ENCODE measurements at places on chromosomes 3 and 15.

DNA sequence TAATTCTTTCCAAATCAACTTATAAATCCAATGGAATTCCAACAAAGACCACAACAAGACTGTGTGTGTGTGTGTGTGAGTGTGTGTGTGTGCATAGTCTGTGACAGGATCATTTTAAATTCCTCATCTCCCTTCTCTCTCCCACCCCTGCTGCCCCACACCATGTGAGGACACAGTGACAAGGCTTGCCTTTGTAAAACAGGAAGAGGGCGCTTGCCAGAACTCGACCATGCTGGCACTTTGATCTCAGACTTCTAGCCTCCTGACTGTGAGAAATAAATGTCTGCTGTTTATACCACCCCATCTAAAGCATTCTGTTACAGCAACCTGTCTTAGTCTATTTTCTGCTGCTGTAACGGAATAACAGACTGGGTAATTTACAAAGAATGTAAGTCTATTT, 99.1 kb downstream of the NSMCE3 start:
- no peak for DNase-seq

DNA sequence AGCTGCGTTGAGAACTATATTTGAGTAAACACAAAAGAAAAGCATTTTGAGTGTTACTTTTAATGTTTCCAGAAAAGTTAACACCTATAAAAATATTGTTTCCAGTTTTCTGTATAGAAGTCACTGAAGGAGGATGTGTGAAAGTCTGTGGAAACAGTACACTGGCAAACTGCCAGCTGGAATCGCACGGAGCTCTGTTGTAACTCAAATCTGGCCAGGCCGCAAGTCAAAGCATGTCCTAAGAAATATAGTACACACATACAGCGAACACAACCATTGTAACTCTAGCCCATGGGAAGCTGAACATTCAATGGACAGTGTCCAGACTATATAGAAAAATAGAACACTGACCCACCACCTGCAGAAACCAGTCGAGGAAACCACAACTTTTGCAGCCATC, 657.2 kb downstream of the FHIT start:
- no peak for DNase-seq

- no peak for DNase-seq
Observed at GRCh38 chr3:169332310-169332709, 331.2 kb downstream of the MECOM start.

DNA sequence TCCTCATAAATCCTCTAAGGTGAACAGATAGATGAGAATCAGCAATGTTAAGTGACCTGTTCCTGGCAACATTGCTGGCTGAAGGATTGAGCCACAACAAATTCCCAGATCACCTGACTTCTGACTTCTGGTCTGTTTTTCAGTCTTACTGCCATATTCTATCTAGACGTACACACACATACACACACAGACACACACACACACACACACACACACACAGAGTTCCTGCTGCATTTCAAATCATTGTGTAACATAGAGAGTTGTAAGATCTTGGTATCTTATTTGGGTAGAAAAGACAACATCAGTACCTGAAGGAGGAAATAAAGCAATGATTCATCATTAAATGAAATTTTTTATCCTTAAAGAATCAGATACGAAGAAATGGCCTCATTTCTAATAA, 342.6 kb downstream of the MFSD1 start:
- DNase-seq, result no peak

GRCh38 chr3:4756057-4756775, 223.0 kb upstream of the BHLHE40 start:
- no peak for DNase-seq

- DNase-seq, result no peak
Observed at GRCh38 chr3:48222616-48223513, at the start of gene CAMP. TSS of gene CAMP (plus strand) at chr3:48223495. CDS start at chr3:48223512, 17 bp downstream.

GRCh38 chr3:83169473-83169872, 1408.0 kb upstream of the GBE1 start:
- no peak for DNase-seq

DNA sequence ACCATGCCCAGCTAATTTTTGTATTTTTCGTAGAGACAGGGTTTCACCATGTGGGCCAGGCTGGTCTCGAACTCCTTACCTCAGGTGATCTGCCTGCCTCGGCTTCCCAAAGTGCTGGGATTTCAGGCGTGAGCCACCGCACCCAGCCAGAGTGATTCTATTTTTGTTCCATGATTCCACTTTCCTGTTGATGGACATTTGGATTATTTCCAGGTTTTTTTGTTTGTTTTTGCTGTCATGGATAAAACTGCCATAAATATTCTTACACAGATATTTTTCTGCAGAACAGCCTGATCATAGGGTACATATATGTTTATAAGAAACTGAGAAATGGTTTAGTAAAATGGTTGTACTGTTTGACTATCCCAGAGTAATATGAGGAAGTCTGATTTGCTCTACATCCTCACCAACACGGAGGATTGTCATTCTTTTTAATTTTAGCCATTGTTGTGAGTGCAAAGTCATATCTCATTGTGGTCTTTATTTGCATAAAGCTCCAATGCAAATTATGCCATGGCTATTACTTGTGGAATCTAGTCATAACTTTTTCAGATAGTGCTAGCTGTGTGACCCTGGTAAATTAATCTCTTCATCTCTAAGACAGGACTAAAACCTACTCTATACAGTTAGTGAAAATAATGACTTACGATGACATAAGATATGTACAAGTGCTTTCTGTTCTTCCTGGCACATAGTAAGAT, 42.7 kb downstream of the MAP6D1 start:
- no peak for DNase-seq

DNA sequence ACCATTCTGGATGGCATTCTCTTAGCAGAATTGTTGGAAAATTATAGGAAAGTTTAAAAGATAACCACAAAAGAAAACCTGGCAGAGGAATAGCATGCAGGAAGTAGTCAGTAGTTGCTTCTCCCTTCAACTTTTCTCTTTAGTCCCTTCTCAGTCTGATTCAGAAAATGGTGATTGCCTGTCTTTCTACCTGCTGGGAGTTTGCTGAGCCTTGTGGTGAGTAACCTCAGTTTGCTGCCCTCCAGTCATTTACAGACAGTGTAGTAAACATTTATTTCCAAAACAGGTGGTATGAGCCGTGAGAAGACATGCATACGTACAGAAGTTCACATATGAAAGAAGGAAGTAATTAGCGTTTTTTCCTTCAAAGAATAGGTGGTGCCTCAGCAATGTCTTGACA, 224.7 kb upstream of the POU1F1 start:
- no peak for DNase-seq

DNA sequence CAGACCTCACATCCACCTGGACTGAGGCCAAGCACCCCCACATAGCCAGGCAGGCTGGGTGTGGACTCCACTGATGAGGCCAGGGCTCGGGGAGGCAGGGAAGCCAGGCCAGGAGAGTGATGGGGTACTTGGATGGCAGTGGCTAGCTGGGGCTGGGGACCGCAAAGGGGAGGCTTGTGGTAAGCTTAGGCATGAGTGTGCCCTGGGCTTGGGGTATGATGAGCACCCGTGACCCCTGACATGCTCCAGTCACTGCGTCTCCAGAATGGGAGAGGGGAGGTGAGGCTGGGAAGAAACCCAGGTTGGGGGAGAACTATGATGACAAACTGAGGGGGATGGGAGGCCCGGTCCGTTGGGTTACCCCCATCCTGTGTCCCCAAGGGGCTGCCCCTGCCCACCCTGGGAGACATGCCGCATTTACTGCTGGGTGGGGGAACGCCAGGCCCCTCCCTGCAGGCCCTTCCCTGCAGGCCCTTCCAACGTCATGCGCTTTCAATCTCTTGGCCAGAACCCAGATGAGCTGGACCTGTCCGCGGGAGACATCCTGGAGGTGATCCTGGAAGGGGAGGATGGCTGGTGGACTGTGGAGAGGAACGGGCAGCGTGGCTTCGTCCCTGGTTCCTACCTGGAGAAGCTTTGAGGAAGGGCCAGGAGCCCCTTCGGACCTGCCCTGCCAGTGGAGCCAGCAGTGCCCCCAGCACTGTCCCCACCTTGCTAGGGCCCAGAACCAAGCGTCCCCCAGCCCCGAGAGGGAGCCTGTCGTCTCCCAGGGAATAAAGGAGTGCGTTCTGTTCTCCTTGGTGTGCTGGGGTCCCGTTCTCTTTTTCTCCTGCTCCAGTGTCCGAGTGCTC, 34.1 kb downstream of the TSPAN3 start:
- DNase-seq, result no peak

DNA sequence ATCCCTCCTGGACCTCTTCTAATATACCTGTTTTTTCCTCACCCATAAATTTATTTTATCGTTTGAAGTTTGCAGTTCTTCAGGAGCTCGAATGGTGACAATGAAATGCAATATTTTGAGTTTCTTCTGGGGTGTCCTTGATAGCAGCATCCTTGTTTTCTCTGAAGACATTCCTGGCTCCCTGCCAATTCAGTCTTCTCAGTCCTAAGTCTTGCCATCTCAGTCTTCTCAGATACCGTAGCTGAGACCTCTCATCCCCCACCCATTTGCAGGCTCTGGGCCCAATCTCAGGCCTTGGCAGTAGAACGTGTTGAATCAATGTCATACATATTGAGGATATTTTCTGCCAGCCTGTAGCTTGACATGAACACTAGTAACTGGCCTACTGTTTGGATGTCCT, 140.9 kb downstream of the NECTIN3 start:
- no peak for DNase-seq

- DNase-seq, result no peak
Observed at GRCh38 chr3:127786353-127787070, 35.8 kb downstream of the MGLL start.

DNA sequence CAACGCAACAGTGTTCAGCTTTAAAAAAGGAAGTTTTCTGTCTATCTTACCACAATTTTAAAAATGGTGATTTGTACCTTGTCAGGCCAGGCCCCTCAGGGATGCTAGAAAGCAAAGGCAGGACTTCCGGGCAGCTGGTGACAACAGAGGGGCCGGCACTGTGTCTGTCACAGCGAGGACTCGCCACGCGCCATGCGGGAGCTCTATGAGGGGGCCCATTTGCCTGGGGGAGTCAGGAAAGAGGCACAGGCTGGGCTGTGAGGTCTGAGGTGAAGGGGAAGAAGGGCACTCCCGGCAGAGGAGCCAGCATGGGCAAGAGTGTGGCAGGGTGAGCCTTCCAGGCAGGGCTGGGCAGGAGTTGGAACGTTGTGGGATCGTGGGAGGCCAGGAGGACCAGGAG, 7.0 kb downstream of the IQSEC1 start:
- DNase-seq, result no peak

DNA sequence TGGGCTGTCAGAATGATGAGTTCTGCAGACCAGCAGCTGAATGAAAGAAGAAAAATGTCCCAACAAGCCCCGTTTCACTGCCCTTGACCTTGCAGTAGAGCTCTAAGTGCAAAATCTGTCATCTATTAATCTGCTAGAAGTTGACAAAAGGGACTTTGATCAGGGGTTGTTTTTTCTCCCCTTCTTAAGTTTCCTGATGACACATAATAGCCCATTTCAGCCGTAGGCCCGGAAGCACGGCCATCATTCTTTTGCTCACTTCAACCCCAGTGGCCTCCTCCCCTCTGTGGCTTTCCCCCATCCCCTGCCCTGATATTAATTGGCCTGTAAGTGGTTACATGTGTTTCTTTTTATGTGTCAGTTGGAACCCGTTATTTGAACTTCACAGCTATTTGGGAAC, 298.9 kb downstream of the RPLP1 start:
- DNase-seq, result no peak

DNA sequence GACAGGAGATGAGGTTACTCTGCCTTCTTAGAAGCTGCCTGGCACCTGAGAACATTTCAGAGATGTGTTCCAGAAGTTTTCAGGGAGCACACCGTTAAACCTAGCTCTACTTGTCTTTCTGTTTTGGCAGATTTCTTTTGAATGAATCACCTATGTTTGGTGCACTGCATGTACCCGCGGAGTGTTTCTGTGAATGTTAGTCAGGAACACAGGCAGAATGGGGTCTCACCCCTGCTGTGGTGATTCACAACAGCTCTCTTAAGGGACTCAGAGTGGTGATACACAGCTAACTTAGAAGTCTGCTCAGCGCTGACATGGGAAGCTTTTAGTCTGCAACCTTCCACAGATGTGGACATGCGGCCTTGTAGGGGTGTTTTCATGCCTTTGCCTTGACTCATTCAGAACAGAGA, 24.0 kb downstream of the TSEN2 start:
- DNase-seq, result no peak

GRCh38 chr15:38873158-38873557, 308.5 kb upstream of the RASGRP1 start:
- DNase-seq, result no peak

- DNase-seq, result no peak
Observed at GRCh38 chr3:102092617-102093466, 243.5 kb downstream of the NFKBIZ start.

GRCh38 chr3:136749091-136749490, 3.1 kb downstream of the STAG1 start:
- DNase-seq, result no peak

DNA sequence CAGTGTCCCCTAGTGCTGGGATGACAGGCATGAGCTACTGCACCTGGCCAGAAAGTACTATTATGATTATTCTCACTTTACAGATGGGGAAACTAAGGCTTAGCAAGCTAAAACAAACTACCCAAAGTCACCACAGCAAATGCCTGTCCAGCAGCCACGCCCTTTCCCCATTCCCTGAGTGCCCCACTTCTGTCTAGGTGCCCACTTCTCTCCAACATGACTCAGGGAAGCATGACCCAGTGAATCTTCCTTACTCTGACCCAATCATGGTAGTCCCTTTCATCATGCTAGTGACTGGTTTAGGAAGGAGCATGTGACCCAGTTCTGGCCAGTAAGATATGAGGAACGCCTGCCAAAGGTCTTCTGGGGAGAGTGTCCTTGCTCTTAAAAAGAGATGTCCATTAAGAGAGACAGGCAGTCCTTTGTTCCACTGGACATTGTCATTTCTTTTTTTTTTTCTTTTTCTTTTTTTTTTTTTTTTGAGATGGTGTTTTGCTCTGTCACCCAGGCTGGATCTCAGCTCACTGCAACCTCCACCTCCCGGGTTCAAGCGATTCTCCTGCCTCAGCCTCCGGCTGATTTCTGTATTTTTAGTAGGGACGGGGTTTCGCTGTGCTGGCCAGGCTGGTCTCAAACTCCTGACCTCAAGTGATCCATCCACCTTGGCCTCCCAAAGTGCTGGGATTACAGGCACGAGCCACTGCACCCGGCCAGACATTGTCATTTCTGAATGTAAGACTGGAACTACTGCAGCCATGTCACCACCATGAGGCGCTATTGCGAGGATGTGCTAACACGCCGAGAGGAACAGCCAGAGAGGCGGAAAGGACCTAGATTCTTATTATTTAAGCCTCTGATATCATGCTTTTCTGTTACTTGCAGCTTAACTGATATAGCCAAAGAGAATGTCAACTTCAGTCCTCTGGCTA, 19.8 kb downstream of the MEGF11 start:
- DNase-seq, result no peak

- DNase-seq, result no peak
Observed at GRCh38 chr3:53495146-53495519, 722 bp downstream of the CACNA1D start.

GRCh38 chr3:11810276-11810675, 36.4 kb downstream of the TAMM41 start:
- DNase-seq, result no peak

DNA sequence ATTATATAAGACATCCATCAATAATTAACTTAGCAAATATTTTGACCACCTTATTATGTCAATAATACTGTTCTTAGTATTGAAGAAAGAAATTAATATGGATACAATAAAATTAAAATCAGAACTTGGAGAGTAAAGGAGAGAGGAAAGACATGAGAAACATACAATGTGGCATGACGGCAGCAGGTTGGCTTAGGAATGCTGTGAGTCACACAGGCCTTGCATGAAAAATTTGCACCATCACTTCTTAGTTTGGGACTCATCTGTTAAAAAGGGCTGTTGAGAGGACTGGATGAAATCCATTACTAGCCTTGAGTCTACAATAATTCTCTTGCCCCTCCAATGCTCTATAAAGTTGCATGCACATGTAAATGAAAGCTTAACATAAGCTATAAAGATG, 880.8 kb downstream of the ROBO1 start:
- no peak for DNase-seq

GRCh38 chr15:43168192-43169107, 16.8 kb upstream of the CCNDBP1 start:
- no peak for DNase-seq

Data from stimulated activated CD4-positive, alpha-beta T cell treated with anti-CD3 and anti-CD28 coated beads, Interleukin-2, amount 100 ng/mL, for 4 hours (primary cell).